ENCODE measurements at places on chromosomes 1 and 21.

GRCh38 chr1:111241797-111242196 is 14.3 kb downstream of the CHI3L2 start:
- DNase-seq, result no peak

GRCh38 chr1:37901191-37901892 is 42.0 kb upstream of the MTF1 start:
- no peak for DNase-seq

GRCh38 chr1:20612221-20612746 is 21.0 kb upstream of the PINK1 start:
- DNase-seq, result no peak

DNA sequence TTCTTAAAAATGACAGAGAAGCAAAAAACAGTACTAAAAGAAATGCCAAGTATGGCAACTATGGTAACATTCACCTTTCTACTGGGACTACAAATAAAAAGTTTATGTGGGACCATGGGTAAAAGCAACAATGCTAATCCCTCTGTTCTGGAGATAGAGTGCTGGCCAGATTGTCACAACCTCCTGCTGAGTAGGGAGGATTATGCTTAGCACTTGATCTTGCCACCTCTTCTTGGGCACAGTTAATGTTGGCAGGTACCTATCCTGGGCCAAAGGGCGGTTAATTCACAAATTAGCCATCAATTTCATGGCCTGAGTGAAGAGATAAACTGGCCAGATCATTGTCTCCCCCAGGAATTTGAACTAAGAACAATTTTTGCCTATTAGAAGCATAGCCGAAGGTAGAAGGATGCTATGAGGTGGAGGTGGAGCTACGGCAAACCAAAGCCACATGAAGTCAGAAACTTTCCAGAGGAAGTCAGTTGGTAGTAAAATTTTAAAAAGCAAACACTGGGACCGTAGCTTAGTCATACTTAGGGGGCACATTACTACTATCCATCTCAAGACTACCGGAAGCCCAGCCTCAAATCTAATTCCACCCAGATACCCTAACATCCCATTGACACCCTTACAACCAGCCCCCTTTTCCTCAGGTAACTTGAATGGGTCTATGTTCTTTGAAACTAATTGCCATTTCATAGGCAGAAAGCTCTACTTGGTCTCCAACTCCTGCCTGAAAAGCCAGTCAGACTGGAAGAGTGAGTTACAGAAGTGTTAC is 2.7 kb downstream of the SCYL3 start:
- no peak for DNase-seq

GRCh38 chr1:230572121-230573105 is 69.9 kb upstream of the COG2 start:
- peak; percentile 33 for DNase-seq

DNA sequence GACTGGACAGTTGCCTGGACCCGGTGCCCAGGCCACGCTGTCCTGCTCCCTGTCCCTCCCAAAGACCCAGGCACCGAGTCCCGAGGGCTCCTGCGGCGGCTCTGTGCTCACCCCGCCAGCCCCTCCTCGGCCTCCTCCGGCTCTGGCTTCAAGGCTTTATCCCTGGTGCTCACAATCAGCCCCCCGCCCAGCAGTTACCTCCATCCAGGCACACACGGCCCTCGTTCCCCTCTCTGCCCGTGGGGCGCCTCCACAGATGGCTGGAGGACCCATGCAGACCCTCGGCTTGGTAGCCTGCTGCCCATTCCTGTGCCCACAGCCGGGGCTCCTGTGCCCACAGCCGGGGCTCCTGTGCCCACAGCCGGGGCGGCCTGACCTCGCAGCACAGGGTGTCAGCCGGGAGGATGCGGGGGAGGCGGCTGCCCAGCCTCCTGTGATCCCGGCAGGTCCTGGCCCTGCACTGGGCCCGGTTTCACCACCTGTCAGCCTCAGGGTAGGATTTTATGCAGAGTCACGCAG is 52.3 kb upstream of the COL18A1 start:
- no peak for DNase-seq

DNA sequence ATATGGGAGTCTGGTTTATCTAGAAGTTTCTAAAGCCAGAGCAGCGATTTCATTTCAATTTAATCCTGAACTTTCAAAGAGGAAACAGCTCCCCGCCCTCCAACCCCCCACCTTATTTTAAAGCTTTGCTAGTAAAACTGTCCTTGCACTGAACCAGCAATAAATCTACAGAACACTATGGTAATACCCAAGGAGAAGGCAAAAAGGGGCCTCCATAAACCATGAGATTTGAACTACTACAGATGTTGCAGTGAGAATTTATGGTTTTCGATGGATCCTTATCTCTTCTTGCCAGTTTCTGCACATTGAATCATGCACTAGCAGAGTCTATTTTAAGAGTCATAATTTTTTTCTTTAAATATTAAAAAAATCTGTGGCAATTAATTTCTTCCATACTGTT is 64.8 kb upstream of the BEND5 start:
- DNase-seq, result no peak

DNA sequence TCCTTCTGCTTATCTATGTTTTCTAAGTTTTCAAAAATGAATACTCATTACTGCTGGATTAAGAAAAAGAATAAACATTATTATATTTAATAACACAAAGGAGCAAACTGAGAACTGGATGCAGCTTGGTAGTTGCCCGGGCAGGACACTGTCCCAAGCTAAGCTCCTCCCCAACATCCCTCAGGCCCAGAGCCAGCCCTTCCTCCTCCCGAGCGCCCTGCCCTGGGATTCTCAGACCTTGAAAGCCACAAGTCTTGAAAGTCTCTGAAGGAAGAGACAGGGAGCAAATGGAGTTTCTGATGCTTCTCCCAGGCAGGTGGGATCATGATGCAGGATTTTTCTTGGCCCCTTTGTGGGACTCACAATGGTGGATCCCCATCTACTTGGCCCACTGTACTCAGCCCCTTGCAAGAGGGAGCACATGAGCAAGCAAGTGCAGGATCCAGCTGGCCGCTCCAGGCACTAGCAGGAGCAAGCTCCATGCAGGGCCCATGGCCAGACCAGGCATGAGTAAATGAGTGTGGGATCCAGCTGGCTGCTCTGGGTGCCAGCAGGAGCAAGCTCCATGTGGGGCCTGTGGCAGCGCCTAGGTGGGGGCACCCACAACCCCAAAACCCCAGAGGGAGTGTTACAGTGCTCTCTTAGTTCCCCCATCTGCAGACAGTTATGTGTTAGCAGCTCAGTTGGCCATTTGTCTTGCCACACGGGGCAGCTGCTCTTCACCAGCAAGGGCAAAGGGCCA is 32.1 kb upstream of the RAB4A start:
- no peak for DNase-seq

- DNase-seq, result no peak
These were observed 36.1 kb upstream of the PADI2 start for GRCh38 chr1:17155257-17155920.

GRCh38 chr1:16607433-16607851 is 5.9 kb downstream of the NBPF1 start:
- no peak for DNase-seq

- peak; percentile 59 for DNase-seq
These were observed 2.8 kb downstream of the ANKRD34A start for GRCh38 chr1:145961425-145962156.

DNA sequence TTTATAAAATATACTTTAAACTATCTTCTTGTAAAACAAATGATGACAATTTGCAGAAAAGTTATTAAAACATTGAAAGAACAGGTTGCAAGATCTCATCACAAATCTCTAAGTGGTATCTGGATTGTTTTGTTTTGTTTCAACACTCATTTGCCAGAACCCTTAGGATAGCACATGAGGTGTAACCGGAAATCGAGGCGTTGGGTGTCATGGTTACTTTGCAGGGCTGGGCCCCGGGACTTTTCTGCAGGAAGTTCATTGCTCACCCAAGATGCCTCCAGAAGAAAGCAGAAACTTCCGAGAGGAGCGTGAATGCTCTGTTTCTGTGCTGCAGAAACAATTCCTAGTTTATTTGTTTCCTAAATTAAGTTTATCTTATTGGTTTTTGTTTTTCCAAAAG is 2.5 kb downstream of the DISC1 start:
- DNase-seq, result peak; percentile 37

- no peak for DNase-seq
These were observed 123.7 kb upstream of the HMGB4 start for GRCh38 chr1:33740040-33740744.

GRCh38 chr1:50189369-50189768 is 80.6 kb downstream of the ELAVL4 start:
- DNase-seq, result no peak

DNA sequence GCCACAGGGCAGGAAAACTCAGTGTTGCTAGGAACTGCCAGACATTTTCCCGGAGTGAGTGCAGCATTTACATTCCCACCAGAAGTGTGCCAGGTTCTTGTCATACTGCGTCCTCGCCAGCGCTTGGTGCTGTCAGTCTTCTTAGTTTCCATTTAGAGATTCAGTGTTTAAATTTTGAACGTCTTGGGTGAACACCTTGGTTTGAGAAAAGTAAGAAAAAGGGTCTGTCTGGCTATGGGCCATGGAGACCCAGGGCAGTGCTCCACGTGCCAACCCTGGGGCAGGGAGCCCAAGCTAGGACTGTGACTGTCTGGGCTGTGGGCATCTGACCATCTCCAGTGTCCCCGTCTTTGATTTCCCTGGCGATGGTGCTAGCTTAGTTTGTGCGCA is 16.0 kb downstream of the IBA57 start:
- no peak for DNase-seq

- no peak for DNase-seq
These were observed 93.8 kb upstream of the ETV3 start for GRCh38 chr1:157231846-157232525.

- DNase-seq, result no peak
These were observed 2.3 kb downstream of the DNALI1 start for GRCh38 chr1:37559080-37559479.
